ENCODE measurements at places on chromosomes 6 and 20.
A peak's percentile ranks its signal among the peaks of the same experiment; 100 is the strongest.

DNA sequence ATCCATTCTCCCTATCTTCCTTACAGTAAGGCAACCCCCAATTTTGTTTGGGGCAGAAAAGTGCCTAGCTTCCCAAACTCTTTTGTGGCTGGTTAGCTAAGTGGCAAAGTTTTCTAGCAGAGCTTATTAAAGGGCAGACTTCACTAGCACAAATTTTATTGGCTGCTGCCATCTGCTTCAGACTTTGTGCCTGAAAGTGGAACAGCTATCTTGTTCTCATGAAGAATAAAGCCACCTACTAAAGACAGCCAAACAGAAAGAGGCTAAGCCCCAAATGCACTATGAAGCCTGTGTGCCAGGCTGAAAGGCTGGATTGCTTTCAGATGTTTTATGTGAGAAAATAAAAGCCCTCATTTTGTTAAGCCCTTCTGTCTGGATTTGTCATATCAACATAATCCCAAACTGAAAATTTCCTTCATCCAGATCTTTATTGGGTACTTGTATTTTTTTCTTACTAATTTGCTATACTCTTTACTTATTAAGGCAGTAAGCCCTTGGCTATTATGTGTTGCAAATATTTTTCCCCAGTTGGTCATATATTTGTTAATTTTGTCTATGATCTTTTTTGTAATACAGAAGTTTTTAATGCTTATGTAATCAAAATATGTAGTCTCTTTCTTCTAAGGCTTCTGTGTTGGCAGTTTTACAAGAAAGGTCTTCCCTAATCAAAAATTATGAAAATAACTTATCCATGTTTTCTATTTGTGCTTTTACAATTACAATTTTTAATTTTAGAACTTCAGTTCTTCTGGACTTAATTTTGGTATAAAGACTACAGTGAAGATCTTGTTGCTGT lies 191.1 kb downstream of the TASP1 start:
- no peak for DNase-seq

- DNase-seq, result peak; percentile 35
Measured at GRCh38 chr6:113860181-113860955, 3.2 kb downstream of the MARCKS start.

- no peak for DNase-seq
Measured at GRCh38 chr20:19008497-19008896, 194.9 kb downstream of the SCP2D1 start.

DNA sequence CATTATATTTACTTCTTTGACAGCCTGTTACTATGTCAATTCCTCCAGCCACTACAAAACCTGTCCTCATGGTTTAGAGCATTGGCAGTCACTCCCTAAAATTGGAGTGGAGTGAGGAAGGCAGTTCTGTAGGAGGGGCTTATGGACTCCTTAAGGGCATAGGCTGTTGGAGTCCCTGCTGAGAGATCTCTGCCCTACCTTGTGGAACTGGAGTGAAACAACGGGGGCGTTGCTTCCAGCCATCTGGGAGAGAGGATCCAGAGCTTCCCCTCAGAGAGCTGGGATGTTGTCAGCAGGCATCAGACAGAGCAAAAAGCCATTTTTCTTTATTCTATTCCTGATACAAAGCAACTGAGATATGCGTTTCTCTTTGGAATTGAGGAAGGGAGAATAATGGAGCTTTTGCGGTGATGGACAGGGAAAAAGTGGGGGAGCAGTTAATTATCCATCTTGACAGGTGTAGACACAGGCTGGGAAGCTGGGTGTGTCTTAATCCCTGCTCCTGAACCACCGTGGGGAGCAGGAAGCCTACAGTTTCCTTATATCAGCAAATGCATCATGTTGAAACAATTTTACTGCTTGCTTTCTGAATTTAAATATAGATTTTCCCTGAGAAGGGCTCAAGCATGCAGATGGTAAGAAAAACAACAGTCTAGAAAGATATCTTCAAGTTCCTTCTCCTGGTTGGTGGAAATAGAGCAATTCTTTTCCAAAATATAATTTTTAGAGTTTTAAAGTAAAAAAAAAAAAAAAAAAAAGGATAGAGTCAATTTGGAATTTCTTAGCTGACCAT lies 402.5 kb downstream of the PLCB1 start:
- no peak for DNase-seq

GRCh38 chr20:15627501-15627903 lies 945.7 kb downstream of the KIF16B start:
- no peak for DNase-seq

DNA sequence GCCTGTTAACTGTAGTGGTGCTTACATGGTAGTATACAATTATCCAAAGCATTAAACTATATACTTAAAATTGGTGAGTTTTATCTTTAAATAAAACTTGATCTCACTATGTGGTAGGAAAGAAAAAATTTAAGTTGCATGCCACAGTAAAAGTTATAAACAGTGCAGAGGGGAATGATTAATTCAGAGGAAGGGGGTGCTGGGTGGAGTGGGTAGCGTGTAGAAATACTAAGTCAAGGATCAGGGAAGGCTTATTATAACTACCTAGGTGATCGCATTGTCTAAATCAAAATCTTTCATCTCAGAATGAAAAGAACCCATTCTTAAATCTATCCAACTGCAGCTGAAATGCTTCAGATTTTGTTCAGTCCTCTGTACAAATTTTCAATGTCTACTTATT lies 428.3 kb downstream of the ADGRB3 start:
- DNase-seq, result no peak

DNA sequence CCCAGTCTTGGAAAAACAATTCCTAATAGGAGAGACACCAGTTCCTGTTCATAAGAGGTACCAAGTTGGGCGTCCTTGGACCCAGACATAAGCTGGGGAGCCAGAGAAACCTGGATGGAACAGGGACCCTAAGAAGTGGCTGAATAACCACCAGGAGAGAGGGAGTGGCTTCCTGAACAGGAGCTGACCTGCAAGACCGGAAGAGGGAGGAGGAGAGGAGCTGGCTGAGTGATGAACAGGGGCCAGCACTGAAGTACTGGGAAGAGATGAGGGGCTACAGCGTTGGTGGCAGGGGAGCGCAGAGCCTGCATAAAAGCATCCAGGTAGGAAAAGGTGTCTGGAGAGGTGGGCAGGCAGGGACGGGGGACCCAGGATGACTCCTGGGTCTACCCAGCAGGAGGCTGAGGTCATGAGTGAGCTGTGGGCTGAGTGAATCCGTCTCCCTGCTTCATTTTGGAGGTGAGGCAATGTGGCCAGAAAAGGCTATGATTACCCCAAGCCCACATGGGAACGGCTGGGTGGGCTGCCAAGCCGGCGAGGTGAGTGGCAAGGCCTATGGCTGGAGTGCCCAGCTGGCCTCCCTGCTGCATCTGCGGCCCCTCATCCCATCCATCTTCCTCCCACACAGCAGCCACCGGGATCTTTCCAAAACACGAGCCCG lies 34.4 kb upstream of the ZFAND3 start:
- DNase-seq, result no peak

GRCh38 chr6:139540276-139540675 lies 165.8 kb upstream of the CITED2 start:
- no peak for DNase-seq

DNA sequence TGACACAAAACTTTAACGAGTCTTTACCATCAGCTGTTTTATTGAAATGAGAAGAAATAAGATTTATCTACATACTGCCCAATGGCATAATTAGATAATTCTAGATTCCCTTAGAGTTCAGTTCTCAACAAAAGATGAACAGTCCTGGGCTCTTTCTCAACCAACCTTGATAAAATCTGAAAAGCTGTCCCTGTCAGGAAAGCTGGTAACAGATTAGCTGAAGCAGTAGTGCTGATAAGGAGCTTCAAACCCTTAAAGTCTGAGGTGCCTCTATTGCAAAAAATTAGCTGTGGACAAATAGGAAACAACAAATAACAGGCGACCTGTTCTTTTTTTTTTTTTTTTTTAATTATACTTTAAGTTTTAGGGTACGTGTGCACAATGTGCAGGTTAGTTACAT lies 35.9 kb upstream of the FAM135A start:
- DNase-seq, result no peak

DNA sequence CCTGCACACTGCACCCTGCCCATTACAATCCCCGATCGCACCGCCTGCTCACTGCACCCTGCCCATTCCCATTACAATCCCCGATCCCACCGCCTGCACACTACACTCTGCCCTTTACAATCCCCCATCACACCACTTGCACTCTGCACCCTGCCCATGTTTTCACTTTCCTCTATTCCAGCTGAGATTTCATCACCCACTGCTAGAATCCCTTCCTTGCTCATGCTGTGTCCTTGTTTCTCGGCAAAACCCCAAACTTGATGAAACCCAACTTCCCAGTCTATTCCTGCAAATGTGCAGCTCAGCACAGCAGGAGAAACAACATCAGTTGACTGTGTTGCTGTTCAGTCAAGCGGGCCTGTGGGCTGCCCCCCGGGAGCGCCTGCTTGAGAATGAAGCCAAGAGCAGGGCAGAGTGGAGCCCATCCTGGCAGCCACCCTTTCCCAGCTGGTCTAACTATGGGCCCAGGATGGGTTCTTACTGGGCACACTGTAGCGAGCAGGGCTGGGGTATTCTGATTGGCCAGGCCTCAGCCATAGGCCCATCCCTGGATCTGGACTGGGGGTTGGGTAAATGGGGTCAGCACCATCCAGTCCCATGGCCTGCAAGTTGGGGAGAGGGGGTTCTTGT lies 17.2 kb downstream of the MOCS3 start:
- DNase-seq, result no peak

DNA sequence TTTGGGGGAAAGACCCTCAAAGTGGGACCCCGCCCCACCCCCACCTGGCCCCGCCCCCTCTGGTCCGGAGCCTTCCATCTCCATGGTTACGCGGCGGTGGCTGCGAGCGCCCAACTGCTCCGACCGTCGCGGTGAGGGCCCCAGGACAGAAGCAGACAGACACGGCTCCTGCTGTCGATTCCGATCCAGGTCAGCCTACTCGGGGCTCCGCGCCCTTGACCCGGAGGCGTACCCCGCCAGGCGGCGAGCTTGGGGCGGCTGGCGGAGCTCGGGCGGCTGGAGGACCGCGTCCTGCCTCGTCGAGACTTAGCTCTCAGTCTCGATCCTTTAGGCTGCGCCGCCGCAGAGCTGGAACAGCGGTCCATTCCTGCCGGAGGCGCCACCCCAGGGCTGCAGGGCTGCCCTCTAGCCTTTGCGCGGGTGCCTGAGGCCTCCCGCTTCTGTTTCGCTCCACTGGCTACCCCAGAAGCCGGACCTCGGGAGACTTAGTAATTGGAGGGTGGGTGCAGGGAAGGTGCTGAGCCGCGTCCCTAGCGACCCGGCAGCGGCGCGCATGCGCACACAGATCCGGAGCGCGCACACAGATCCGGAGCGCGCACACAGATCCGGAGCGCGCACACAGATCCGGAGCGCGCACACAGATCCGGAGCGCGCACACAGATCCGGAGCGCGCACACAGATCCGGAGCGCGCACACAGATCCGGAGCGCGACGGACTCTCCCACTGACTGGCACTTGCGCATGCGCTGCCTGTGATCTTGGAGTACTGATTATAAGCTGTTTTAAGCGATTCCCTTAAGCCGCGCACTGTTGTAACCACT lies at the start of gene CFAP206:
CFAP206 (plus strand) TSS at position 72 of the 820 bp plus-strand sequence. CDS start 1,868 bp downstream, outside the sequence.
- peak; percentile 85 for DNase-seq

GRCh38 chr20:2798814-2799213 lies 1.6 kb downstream of the CPXM1 start:
- DNase-seq, result no peak

DNA sequence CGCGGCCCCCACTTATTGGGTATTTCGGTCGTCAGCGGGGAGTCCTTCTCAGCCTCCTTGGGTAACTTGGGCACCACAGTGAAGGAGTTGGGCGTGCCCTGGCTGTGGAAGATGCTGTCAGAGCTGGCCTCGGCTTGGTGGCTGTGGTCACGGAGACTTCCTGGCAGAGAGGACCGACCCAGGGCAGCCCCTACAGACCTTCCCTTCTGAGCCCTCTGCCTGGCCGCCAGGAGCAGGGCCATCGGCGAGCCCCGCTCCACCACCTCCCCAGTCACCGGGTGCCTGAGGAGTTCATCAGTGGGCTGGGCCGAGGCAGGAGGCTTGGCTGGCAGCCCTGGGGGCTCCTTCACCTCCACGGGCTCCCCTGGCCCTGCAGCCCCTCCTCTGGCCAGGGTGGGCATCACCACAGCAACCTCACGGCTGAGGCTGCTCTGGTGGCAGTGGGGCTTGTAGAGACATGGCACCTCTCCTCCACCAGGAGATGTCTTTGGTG lies 37.2 kb downstream of the C6orf132 start:
- DNase-seq, result no peak

DNA sequence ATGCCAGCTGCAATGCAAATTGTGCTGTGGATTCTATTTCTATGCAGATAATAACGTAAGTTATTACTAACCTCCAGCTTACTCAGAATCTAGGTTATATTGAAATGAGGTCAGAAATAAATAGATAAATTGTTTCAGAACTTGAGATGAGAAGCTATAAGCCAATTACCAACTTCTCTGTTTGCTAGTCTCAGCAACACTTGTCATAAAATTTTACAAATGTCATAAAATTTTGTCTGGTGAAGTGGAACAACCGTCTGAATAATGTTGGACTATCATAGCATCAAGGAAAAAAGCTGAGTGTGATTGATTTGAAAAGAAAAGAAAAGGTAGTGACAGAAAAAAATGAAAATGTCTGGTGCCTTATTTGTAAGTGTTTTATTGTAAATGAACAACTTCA lies 36.7 kb downstream of the COL9A1 start:
- DNase-seq, result no peak

- no peak for DNase-seq
Measured at GRCh38 chr6:152401978-152402377, 235.2 kb downstream of the SYNE1 start.

DNA sequence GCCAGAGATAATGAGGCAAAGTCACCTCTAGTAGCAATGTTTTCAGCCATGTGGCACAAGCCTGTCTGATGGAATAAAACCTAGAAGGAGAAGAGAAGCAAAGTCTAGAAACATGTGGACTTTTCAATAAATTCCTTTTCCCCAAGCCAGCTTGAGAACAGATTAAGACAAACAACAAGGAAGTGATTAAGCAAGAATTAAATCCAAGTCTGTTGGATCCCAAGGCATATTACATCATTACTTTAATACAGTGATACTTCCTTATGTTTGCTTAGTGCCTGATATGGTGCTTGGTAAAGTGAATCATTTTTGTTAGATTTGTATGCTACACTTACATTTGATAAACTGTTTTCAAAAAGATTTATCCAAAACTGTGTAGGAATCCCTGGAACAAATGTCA lies 260.3 kb upstream of the FAM83B start:
- DNase-seq, result no peak

DNA sequence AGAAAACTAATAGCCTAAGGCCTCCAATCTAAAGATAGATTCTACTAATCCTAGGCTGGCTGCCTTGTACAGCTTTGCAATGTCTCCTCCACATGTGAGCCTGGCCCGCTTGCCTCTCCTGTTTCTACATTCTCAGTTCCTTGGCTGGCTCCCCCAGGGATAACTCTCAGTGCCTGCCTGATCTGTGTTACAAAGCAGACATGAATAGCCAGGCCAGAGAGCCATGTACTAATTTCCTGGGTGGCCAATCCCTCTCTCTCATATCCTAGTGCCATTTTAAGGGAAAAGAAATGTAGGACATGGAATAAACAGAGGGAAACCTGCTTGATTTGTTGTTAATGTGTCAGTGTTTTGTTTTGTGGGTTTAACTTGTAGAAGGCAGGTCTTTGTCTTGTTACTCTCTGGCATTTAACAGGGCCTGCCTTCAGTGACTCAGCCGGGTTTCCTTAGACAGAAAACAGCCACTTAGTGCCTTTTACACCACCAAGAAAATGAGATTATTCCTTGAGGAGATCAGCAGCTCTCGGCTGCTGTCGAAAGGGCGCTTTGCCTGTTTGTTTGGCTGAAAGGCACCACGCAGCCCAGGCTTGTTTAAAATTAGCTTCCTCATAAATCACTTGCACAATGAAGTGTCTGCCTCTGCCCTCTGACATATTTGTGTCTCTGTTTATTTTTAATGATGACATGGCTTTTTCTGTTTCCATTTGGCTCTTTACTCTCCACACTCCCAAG lies 702.7 kb downstream of the MAFB start:
- no peak for DNase-seq

- no peak for DNase-seq
Measured at GRCh38 chr6:63236398-63236817, 25.1 kb downstream of the FKBP1C start.

Data from HEK293T (cell line).